ENCODE measurements at places on chromosomes 5 and 9.

GRCh38 chr5:137887831-137888230 is 1.4 kb upstream of the PKD2L2 start:
- DNase-seq = no peak

DNA sequence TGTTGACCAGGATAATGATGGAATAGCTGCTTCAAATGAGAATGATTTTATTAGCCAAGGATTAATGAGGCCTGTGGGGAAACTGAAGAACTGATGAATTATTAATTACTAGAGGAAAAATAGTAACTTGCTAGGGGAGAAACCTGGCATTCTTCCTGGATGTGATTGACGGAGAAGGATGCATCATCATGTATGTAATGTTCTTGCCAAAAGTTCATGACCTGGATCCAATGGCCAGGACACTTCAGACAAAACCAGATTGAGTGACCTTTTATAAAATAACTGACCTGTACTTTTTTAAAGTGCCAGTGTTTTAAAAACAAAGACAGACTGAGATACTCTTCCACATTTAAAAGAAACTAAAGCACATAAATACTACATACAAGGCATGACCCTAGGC is 23.7 kb downstream of the KIAA1191 start:
- no peak for DNase-seq

- no peak for DNase-seq
Observed at GRCh38 chr9:696332-697323, 144.9 kb upstream of the DMRT1 start.

GRCh38 chr5:169751490-169751889 is 114.4 kb downstream of the DOCK2 start:
- DNase-seq = no peak

DNA sequence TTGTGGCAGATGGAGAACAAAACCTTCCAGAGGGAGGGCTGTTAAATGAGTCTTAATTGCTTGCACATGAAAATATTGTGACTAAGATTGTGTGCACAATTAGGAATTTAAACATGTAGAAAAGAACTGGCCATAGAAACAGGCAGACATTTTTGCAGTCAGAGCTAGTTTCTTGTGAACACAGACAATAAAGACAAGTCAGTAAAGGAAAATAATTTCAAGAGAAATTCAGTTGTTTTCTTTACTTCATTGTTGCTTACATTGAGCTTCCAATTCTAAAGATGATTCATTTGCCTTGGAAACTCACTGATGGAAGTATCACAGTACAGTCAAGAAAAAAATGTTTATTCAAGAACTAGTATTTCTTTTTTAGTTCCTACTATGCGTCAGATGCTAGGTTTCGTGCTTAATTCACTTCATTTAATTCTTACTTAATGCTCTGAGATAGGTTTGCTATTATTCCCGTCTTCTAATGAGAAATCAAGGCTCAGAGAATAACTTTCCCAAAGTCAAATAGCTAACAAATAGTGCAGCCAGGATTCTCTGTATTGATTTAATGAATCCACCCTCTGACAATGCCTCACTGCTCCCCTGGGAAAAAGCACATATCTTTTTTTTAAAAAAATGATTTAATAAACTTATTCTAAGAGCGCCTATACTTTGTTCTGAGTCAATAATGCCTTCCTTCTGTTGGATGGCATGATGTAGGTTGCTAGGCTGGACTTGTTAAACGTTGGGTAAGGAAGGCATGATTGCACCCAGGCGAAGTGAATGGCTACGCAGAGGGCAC is 581.4 kb downstream of the RAB3C start:
- DNase-seq = no peak

- no peak for DNase-seq
Observed at GRCh38 chr9:37700900-37701299, 50.1 kb downstream of the FRMPD1 start.

GRCh38 chr9:15304632-15305031 is 2.4 kb downstream of the TTC39B start:
- no peak for DNase-seq

GRCh38 chr5:174775081-174775480 is 50.7 kb downstream of the MSX2 start:
- no peak for DNase-seq

GRCh38 chr9:87516222-87516925 is 18.7 kb downstream of the DAPK1 start:
- no peak for DNase-seq

DNA sequence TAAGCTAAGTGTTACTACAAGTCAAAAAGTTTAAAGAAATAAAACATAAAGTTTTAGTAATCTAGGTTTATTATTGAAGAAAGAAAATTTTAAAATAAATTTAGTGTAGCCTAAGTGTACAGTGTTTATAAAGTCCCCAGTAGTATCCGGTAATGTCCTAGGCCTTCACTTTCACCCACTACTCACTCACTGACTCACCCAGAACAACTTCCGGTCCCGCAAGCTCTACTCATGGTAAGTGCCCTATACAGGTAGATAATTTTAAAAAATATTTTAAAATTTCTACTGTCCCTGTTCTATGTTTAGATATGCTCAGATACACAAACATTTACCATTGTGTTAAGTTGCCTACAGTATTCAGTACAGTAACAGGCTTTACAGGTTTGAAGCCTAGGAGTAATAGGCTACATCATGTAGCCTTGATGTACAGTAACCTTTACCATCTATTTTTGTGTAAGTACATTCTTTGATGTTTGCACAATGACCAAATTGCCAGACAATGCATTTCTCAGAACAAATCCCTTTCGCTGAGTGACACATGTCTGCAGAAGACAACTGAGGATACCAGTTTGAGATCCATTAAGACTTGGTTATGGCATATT is 253.6 kb downstream of the TRIM32 start:
- DNase-seq = no peak

DNA sequence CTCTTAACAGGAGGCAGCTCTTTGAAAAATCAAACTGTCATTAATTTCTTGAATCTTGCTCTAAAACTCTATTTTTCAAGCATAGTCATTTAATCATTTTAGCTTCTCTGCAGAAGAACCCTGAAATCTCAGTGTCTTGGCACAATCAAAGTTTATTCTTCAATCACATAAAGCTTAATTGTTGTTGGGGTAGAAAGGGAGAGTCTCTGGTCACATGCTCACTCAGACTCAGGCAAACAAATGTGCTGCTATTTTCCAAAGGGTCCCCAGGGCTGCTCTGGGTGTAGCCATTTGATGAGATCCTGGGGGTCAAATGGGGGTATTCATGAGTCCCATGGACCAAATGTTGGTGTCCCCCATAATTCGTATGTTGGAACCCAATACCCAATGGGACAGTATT is 114.8 kb downstream of the MSX2 start:
- no peak for DNase-seq

DNA sequence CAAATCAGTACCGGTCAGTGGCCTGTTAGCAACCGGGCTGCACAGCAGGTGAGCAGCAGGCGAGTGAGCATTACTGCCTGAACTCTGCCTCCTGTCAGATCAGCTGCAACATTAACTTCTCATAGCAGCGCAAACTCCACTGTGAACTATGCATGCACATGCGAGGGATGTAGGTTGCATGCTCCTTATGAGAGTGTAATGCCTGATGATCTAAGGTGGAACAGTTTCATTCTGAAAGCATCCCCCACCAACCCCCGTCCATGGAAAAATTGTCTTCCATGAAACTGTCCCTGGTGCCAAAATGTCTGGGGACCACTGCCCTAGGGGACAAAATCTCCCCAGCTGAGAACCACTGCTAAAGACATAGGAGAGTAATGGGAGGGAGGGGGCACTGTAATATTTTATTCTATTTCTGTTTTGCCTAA is 51.1 kb downstream of the P4HA2 start:
- no peak for DNase-seq

DNA sequence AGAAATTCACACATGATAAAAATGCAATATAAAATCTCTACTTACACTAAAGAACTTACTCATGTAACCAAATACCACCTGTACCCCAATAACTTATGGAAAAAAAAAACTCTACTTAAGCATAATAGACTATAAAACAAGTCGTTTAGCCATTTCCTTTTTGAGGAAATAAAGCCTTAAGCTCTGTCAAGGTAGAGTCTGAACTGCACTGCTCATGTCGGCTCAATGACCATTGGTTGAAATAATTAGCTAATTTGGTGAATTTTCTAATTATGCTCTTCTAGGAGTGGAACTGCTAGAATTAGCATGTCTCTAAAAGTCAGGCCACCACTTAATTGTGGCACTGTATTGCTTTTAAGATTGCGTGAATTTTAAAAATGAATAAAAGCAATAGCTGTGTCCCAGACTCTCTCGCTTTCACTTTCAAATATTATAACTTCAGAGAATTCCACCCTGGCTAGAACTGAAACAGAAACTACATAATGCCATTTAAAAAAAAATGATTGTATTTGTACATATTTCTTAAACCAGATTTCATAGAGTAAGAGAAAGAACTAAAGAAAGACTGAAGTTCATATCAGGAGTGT is 113.0 kb upstream of the PCA3 start:
- no peak for DNase-seq

DNA sequence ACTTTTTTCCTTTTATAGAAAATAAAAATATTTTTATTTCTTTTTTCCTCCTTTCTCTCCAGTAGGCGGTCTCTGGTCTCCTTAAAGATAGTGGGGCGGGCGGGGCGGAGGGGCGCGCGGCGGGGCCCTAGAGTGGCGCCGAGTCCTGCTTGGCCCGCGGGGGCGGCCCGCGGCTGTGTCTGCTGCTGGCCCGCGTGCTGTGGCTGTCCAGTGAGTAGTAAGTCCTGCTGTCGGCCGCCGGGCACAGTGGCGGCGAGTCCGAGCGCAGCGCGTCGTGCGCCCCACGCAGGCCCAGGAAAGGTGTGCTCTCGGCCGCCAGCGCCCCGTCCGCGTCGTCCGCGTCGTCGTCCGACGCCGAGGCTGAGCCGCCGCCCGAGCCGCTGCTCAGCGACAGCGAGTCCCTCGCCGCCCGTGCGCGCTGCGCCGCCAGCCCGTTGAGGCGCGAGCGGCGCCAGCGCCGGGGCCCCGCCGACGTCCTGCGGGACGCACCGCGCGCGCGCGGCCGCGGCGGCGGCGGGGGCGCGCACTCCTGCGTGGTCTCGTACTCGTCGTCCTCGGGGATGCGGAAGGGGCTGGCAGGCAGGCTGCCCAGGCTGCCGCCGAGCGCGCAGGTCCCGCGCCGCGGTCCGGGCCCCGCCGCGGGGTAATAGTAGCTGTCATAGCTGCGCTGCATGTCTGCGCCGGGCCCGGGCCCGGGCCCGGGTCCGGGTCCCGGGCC is 52.3 kb downstream of the PSD2 start:
- peak; percentile 61 for DNase-seq

GRCh38 chr5:133531594-133531993 is 80.7 kb downstream of the FSTL4 start:
- DNase-seq = no peak

- DNase-seq = no peak
Observed at GRCh38 chr5:126847456-126847820, 70.5 kb downstream of the LMNB1 start.

DNA sequence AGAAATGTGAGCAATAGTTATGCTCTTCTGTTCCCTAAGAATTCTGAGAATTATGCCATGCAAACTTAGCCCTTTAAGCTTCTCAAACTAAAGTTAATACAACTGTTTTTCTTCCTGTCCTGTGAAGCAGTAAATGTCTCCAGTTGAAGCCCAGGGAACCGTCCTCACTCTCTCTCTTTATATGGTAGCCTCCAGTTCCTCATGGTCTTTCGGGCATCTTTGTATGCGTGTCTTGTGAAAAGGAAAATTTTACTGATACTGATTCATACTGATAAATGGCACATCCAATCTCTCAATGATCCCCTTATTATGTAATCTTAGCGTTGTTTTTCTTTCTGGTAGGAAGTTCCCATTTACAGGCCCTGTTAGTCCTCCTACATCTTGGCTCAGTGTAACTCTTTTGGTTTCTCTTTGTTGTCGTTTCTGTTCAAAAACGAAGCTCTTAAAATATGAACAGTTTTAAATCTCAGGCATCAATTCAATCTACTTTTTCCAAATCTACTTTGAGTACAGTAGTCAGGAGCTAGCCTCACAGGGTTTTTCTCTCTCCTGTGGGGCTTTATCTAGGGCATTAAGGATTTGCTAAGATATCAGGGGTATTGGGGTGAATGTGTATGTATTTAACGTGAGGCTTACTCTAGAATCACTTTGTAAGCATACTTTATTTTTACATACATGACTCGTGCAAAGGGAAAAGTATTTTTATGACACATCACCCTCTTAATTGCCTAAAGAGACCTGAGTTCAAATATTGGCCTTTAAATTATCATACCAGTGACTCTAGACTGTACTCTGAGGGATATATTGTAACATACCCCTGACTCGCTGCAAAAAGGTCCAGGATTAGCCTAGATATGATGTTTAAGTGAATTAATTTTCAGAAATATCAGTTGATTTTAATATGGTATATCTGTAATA is 258.0 kb downstream of the NR3C1 start:
- no peak for DNase-seq

DNA sequence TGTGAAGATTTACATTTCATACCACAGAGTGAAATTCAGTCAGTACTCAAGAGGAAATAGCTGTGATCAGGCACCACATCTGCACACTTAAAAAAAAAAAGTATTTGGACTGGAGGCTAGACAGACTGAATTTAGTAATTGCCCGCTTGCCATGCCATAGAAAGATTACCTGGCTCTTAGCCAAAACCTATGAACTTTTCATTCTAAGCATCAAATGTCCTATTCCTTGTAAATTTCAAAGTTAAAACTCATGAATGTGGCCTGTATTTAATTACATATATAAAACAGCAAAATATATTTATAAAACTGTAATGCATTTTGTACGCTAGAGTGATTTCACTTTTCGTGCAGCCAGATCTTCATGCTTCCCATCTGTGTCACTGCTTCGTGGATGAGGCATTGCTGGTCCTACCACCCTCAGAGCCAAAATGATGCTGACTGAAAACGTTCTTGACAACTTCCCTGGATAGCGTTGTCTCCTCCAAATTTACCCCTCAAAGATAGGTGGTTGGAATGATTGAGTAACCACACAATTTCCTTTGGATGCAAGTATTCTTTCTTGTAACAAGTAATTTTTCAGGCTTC is 447.9 kb upstream of the SGCD start:
- DNase-seq = no peak

DNA sequence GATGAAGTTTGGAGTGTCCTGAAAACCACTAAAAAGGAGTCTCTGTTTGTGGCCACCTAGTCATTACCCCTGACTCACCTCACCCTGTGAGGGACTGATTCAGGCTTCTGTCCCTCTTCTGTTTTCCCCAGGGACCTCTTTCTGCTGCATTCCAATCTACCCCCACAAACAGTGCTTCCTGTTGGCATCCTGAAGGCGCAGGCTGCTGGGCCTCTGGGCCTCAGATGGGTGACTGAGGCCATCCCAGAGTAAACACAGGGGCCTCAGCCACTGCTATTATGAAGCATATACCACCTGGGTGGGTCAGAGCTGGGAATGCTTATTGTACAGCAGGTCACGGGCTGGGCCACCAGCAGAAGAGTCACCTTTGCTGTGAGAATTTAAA is 20.0 kb downstream of the MORN5 start:
- DNase-seq = no peak

- DNase-seq = peak; percentile 54
Observed at GRCh38 chr9:98215821-98216220, 23.4 kb upstream of the CORO2A start.

- no peak for DNase-seq
Observed at GRCh38 chr9:79986437-79986836, 414.7 kb downstream of the TLE4 start.
